ENCODE measurements at places on chromosomes 7 and 10. TPM values are rescaled to one million over a fixed set of nuclear protein-coding genes. Genes with fewer than 3 reads are reported as not detected.

Gene OPN4
- total RNA-seq = not detected

Gene GALNT17
- 15.6 TPM for total RNA-seq

- no peak overlapping the region for H3K27ac ChIP-seq
- DNase-seq = no peak
- H3K36me3 ChIP-seq = no peaks in the 10 kb centered on the region
- H3K4me3 ChIP-seq = no peak overlapping the region
- peaks cover 64% of the 10 kb centered on the region for H3K27me3 ChIP-seq
Measured at GRCh38 chr10:100567249-100567648, 31.5 kb downstream of the HIF1AN start.

- no peak for DNase-seq
- H3K4me1 ChIP-seq = peaks cover 50% of the 10 kb centered on the region
- H3K27ac ChIP-seq = no peak overlapping the region
- H3K36me3 ChIP-seq = no peaks in the 10 kb centered on the region
Measured at GRCh38 chr10:117536866-117537435, 5.6 kb upstream of the EMX2 start.

DNA sequence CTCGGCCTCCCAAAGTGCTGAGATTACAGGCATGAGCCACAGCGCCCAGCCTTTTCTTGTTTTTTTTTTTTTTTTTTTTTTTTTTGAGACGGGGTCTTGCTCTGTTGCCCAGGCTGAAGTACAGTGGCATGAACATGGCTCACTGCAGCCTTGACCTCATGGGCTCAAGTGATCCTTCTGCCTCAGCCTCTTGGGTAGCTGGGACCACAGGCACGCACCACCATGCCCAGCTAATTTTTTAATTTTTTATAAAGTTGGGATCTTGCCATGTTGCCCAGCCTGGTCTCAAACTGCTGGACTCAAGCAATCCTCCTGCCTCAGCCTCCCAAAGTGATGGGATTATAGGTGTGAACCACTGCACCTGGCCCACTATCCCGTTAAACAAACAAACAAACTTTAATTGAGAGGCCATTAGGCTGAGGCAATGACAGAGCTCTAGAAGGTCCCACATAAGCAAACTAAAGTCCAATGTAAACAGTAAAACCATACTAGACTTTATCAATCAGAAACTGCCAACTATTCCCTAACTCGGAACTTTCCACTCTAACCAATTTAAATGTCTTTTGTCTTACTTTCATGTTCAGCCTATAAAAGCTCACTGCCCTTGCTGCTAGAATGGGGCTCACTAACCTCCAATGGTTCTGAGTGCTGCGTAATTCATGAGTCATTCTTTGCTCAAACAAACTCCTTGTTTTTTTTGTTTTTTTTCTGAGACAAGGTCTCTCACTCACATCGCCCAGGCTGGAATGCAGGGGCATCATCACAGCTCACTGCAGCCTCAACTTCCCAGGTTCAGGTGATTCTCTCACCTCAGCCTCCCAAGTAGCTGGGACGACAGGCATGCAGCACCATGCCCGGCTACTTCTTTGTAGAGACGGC is 1.9 kb downstream of the DHX32 start:
- no peaks in the 10 kb centered on the region for H3K27me3 ChIP-seq
- H3K4me3 ChIP-seq = no peak overlapping the region
- no peak overlapping the region for H3K27ac ChIP-seq
- H3K36me3 ChIP-seq = peaks cover 7% of the 10 kb centered on the region

- no peak for DNase-seq
- peaks cover 5% of the 10 kb centered on the region for H3K27me3 ChIP-seq
- no peak overlapping the region for H3K27ac ChIP-seq
- no peaks in the 10 kb centered on the region for H3K36me3 ChIP-seq
Measured at GRCh38 chr7:45259227-45259596, 101.6 kb downstream of the RAMP3 start.

- H3K27me3 ChIP-seq = no peaks in the 10 kb centered on the region
- no peaks in the 10 kb centered on the region for H3K36me3 ChIP-seq
- peaks cover 76% of the 10 kb centered on the region for H3K4me1 ChIP-seq
- H3K4me3 ChIP-seq = peak overlapping the region; percentile 93
- DNase-seq = no peak
- peak overlapping the region; percentile 99 for H3K27ac ChIP-seq
Measured at GRCh38 chr7:44882899-44883298, 2.4 kb downstream of the PURB start.

- no peaks in the 10 kb centered on the region for H3K4me1 ChIP-seq
- H3K4me3 ChIP-seq = no peak overlapping the region
- H3K36me3 ChIP-seq = no peaks in the 10 kb centered on the region
Measured at GRCh38 chr7:128124786-128125185, 93.5 kb upstream of the LRRC4 start.

DNA sequence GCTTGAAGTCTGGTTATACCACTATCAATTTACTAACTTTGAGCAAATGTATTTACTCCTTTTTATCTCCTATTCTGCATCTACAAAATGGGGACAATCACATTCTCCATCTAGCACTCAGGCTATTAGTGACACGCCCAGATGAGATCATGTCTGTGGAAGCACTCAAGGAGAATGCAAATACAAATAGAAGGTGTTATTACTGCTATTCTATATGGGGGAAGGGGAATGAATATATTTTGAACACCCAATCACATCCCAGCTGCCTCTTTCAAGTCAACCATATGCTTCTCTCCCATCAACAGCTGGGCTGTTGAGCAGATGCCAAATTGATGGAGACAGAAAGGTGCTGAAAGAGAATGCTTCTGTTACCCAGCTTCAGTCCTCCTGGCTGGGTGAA is 23.5 kb downstream of the SGMS1 start:
- no peak overlapping the region for H3K27ac ChIP-seq
- DNase-seq = no peak
- H3K4me1 ChIP-seq = peaks cover 22% of the 10 kb centered on the region
- no peak overlapping the region for H3K4me3 ChIP-seq

- peaks cover 10% of the 10 kb centered on the region for H3K36me3 ChIP-seq
- DNase-seq = no peak
- H3K4me3 ChIP-seq = no peak overlapping the region
- peaks cover 63% of the 10 kb centered on the region for H3K4me1 ChIP-seq
Measured at GRCh38 chr10:110574420-110574819, 6.9 kb downstream of the SMC3 start.

- no peaks in the 10 kb centered on the region for H3K36me3 ChIP-seq
- no peak overlapping the region for H3K4me3 ChIP-seq
- no peaks in the 10 kb centered on the region for H3K27me3 ChIP-seq
- H3K27ac ChIP-seq = no peak overlapping the region
- no peaks in the 10 kb centered on the region for H3K4me1 ChIP-seq
Measured at GRCh38 chr10:70585578-70586169, 16.9 kb downstream of the PRF1 start.

DNA sequence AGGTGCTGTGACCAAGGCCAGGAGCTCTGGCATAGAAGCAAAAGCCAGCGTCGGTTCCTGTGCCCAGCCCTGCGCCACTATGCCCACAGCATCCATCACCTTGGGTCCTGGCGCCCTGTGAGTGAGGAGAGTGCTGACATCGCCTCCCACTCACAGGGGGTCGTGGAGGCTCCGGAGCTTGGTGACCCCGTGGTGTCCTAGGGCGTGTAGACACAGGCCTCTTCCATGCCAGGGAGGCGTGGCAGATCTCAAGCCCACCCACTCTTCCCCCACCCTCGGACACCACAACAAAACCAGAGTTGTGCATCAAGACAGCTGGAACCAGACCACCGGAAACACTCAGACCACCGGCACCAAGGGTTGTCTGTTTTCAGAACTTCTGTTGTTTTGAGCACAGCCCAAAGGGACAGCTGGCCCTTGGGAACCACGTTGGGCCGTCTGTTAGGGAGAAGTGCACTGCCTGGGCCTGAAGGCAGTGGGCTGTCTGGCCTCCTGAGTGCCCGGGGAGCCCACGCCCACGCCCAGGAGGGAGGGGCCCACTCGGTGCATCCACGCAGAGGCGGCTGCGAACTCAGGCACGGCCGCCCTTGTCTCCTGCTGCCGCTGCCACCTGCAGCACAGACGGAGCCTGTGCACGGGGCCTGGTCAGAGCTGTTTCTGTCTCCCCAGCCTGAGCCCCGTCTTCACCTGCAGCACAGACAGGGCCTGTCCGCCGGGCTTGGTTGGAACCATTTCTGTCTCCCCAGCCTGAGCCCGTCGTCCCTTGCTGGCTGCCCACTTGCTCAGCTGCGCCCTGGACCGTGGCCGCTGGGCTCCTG is 106.3 kb downstream of the INPP5A start:
- H3K27ac ChIP-seq = peak overlapping the region; percentile 41
- no peaks in the 10 kb centered on the region for H3K36me3 ChIP-seq
- H3K4me3 ChIP-seq = no peak overlapping the region
- no peaks in the 10 kb centered on the region for H3K4me1 ChIP-seq
- H3K27me3 ChIP-seq = no peaks in the 10 kb centered on the region
- DNase-seq = peak; percentile 62

- no peak overlapping the region for H3K4me3 ChIP-seq
- DNase-seq = no peak
- no peaks in the 10 kb centered on the region for H3K4me1 ChIP-seq
- H3K27ac ChIP-seq = no peak overlapping the region
Measured at GRCh38 chr7:70893971-70894715, 237.8 kb upstream of the GALNT17 start.

- H3K4me3 ChIP-seq = no peak overlapping the region
- H3K27me3 ChIP-seq = no peaks in the 10 kb centered on the region
- H3K4me1 ChIP-seq = peaks cover 27% of the 10 kb centered on the region
- H3K36me3 ChIP-seq = no peaks in the 10 kb centered on the region
- no peak for DNase-seq
Measured at GRCh38 chr10:87503401-87503800, 1.3 kb upstream of the MINPP1 start.

DNA sequence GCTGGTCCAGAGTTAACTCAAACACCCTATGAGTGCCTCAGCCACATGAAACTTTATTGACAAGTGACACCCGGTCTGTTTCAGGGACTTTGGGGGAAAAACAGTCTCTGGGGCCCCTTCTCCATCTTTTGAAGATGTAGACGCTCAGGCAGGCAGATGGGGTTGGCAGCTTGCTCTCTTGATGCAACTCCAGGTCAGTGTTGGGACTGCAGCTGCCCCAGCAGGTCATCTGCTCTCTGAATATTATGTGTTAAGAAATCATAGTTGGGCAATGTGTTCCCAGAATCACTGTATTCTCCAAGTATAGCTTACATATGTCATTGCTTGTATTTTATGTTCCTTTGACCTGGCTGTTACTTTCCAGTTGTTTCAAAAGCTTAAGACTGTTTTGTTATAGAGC is 544.9 kb upstream of the MGMT start:
- H3K36me3 ChIP-seq = no peaks in the 10 kb centered on the region
- no peaks in the 10 kb centered on the region for H3K4me1 ChIP-seq
- peak; percentile 86 for DNase-seq
- H3K27me3 ChIP-seq = no peaks in the 10 kb centered on the region
- H3K4me3 ChIP-seq = no peak overlapping the region

DNA sequence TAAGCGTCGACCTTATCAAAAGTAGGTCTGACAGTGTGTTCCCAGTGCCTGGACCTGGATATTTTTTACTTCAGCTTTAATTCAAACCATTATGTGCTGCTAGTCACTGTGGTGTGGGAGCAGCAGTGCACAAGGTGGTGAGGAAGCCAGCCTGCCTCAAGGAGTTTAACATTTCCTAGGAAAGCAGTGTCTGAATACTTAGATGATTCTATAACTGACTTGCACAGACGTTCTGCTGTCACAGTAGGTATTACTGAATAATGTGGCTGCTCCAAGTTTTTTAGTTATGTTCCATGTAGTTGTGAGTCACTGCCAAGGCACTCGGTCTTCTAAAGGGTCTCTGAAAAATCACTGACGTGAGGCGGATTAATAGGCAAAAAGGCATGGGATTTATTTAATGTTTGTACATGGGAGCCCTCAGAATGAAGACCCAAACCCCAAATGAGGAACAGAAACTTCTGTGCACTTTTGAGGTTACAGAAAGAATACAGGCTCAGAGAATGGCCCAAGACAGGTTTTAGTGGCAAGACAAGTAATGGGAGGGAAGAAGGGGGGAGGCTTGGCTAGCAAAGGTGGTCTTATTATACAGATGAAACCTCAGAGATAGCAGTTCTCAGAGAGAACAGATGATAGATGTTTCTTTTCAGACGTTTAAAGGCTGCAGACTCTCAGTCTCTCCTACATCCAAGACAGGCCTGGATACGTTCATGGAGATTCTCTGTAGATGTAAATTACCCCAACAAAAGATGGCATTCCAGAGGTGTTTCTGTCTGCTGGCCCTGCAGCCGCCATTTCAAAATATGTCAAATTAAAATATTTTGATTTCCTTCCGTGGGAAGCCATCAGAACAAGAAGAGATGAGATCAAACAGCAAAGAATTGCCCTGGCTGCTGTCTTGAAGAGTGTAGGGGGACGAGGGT is 209.3 kb downstream of the SDK1 start:
- H3K27me3 ChIP-seq = no peaks in the 10 kb centered on the region
- H3K4me3 ChIP-seq = no peak overlapping the region
- H3K36me3 ChIP-seq = no peaks in the 10 kb centered on the region
- H3K27ac ChIP-seq = no peak overlapping the region
- no peak for DNase-seq
- H3K4me1 ChIP-seq = no peaks in the 10 kb centered on the region
